SJSA1 (cell line): ENCODE measurements at places on chromosomes 4 and X.

GRCh38 chr4:133154725-133155124 lies 5.6 kb downstream of the PCDH10 start:
- H3K4me1 ChIP-seq = no peaks in the 10 kb centered on the region
- no peak overlapping the region for H3K4me3 ChIP-seq
- no peaks in the 10 kb centered on the region for H3K36me3 ChIP-seq
- peaks cover 3% of the 10 kb centered on the region for H3K27me3 ChIP-seq

GRCh38 chr4:107253579-107254068 lies 217.5 kb upstream of the DKK2 start:
- no peaks in the 10 kb centered on the region for H3K4me1 ChIP-seq
- no peaks in the 10 kb centered on the region for H3K27me3 ChIP-seq
- H3K4me3 ChIP-seq = no peak overlapping the region
- no peaks in the 10 kb centered on the region for H3K36me3 ChIP-seq
- no peak for DNase-seq
- no peak overlapping the region for H3K27ac ChIP-seq

GRCh38 chrX:47232803-47233332 lies at the start of gene USP11:
Gene USP11, plus strand, starts transcription at chrX:47233009. Its CDS starts 35 bp downstream, at chrX:47233044.
- peak; percentile 46 for DNase-seq
- H3K4me3 ChIP-seq = peak within 1 kb of the TSS; percentile 69
- peak within 1 kb of the TSS; percentile 93 for H3K27ac ChIP-seq
- H3K36me3 ChIP-seq = peaks cover 15% of the 10 kb centered on the region
- no peaks in the 10 kb centered on the region for H3K27me3 ChIP-seq

DNA sequence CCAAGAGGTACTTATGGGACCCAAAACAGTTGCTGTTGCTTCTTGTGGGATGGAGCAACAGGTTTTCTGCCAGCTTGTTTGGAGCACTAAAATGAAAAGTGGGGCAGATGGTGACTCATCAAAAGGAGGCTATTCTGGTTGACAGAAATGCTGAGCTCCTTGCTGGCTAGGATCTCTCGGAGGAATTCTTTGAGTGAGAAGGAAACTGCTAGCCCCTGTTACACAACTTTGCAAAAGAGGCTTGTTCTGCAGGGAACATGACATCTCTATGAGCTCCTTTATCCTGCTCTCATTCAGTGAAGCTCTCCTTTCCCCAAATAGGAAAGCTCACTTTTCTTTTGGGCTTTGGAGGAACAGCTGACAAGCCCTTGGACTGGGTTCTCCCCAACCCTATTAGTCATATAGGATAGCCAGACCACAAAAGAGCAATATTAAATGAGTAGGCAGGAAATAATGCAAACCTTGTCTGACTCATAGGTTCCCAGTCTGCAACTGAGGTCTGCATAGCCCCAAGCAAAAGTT lies 108.3 kb downstream of the CDS1 start:
- no peaks in the 10 kb centered on the region for H3K27me3 ChIP-seq
- peaks cover 51% of the 10 kb centered on the region for H3K4me1 ChIP-seq
- peak; percentile 63 for DNase-seq
- peaks cover 74% of the 10 kb centered on the region for H3K36me3 ChIP-seq

DNA sequence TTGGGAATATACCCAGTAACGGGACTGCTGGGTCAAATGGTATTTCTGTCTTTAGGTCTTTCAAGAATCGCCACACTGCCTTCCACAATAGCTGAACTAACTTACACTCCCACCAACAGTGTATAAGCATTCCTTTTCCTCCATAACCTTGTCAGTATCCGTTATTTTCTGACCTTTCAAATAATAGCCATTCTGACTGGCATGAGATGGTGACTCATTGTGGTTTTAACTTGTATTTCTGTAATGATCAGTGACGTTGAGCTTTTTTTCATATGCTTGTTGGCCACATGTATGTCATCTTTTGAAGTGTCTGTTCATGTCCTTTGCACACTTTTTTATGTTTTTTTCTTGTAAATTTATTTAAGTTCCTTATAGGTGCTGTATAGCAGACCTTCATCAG lies 81.2 kb downstream of the ADAM29 start:
- H3K27me3 ChIP-seq = no peaks in the 10 kb centered on the region
- no peak overlapping the region for H3K27ac ChIP-seq
- no peak overlapping the region for H3K4me3 ChIP-seq
- no peaks in the 10 kb centered on the region for H3K36me3 ChIP-seq
- peak; percentile 20 for DNase-seq

GRCh38 chr4:687971-688853 lies 739 bp downstream of the SLC49A3 start:
- no peak overlapping the region for H3K27ac ChIP-seq
- no peak for DNase-seq
- no peak overlapping the region for H3K4me3 ChIP-seq
- peaks cover 7% of the 10 kb centered on the region for H3K4me1 ChIP-seq

GRCh38 chr4:125303058-125303457 lies 11.7 kb upstream of the FAT4 start:
- DNase-seq = no peak
- H3K36me3 ChIP-seq = no peaks in the 10 kb centered on the region
- H3K27ac ChIP-seq = peak overlapping the region; percentile 11
- peaks cover 18% of the 10 kb centered on the region for H3K4me1 ChIP-seq
- no peak overlapping the region for H3K4me3 ChIP-seq
- no peaks in the 10 kb centered on the region for H3K27me3 ChIP-seq

DNA sequence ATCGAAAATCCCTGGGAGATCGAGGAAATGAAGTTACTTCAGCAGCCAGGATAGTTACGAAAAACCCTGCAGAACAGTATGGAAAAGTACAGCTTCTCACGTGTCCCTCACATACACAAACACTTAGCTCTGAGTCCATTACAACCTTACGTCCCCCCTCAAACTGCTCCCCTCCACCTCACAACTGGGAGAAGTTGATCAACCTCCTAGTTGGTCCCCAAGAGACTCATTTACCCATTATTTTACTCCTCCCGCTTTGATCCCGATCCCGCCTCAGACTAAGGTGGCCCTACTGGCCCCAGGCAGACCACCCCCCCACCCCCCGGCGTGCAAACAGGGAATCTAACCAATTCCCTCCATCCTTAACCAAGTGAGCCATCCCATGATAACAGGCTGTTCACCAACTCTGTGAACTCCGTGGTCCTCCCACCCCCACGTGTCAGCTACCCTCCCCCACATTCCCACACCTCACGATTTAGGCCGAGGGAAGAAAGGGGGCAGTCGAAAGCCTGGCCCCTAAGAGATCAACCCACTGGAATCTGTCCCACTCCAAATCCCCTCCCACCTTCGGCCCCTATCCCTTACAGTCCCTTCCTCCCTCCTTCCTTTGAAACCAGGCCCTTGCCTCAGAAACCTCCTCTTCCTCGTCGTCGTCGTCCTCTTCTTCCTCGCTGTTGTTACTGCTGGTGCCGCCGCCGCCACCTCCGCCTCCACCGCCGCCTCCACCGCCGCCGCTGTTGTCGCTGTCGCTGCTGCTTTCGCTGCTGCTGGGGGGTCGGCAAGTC lies 755 bp downstream of the ANKRD17 start:
- DNase-seq = peak; percentile 38
- peaks cover 9% of the 10 kb centered on the region for H3K4me1 ChIP-seq
- no peaks in the 10 kb centered on the region for H3K27me3 ChIP-seq
- H3K36me3 ChIP-seq = peaks cover 22% of the 10 kb centered on the region

DNA sequence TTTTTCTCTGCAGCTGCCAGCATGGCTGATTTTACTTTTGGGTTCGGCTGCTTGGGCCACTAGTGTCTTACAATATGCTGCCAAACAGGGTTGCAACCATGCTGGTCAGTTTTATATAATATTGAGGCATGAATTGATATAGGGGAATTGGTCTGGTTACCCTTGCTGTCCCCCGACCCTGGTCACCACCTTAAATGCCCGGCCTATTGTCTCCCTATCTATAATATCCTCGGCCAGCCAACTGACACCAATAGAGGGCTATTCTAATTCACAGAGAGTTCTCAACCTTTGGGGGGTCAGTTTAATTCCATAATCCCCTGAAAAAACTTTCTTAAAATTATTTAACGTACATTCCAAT lies 28.7 kb downstream of the SULT1E1 start:
- DNase-seq = no peak
- no peaks in the 10 kb centered on the region for H3K36me3 ChIP-seq
- no peak overlapping the region for H3K27ac ChIP-seq
- H3K27me3 ChIP-seq = peaks cover 5% of the 10 kb centered on the region; the same call in 1 of the 2 replicates

DNA sequence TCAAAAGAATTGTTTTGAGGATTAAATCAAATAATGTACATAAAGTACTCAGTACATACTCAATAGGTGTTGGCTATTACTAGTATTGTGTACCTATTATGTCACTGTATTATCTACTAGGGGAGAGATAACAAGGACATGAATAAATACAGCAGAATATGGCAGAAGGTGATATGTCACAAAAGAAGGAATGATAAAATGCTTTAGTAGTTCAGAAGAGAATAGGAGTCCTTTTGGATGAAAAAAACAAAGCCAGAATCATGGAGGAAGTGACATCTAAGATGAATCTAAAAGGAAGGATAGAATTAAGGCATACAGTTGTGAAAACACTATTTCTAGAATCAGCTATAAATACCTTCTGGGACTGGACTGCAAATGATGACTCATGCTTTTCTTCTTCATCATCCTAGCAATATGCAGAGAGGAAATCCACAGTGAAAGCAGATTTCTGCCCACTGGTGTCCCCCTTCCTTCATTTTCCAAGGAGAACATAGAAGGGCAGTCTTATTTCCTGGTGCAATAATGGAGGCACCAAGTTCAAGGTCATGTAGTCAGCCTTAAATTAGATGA lies 98.7 kb downstream of the GLUD2 start:
- no peak for DNase-seq
- no peaks in the 10 kb centered on the region for H3K27me3 ChIP-seq
- no peak overlapping the region for H3K27ac ChIP-seq

- no peaks in the 10 kb centered on the region for H3K36me3 ChIP-seq
- no peaks in the 10 kb centered on the region for H3K4me1 ChIP-seq
- DNase-seq = no peak
- H3K27me3 ChIP-seq = no peaks in the 10 kb centered on the region
Measured at GRCh38 chr4:15552557-15553362, 83.1 kb downstream of the CC2D2A start.

- H3K4me1 ChIP-seq = no peaks in the 10 kb centered on the region
- no peak overlapping the region for H3K4me3 ChIP-seq
- H3K36me3 ChIP-seq = no peaks in the 10 kb centered on the region
- no peak for DNase-seq
- H3K27me3 ChIP-seq = no peaks in the 10 kb centered on the region
Measured at GRCh38 chr4:26083987-26084386, 170.0 kb downstream of the SMIM20 start.

GRCh38 chr4:22556495-22556894 lies 40.6 kb upstream of the ADGRA3 start:
- no peaks in the 10 kb centered on the region for H3K36me3 ChIP-seq
- no peak overlapping the region for H3K27ac ChIP-seq
- no peak for DNase-seq
- H3K4me3 ChIP-seq = no peak overlapping the region
- no peaks in the 10 kb centered on the region for H3K27me3 ChIP-seq
- H3K4me1 ChIP-seq = no peaks in the 10 kb centered on the region
